ENCODE measurements at places on chromosomes 6 and 20.

DNA sequence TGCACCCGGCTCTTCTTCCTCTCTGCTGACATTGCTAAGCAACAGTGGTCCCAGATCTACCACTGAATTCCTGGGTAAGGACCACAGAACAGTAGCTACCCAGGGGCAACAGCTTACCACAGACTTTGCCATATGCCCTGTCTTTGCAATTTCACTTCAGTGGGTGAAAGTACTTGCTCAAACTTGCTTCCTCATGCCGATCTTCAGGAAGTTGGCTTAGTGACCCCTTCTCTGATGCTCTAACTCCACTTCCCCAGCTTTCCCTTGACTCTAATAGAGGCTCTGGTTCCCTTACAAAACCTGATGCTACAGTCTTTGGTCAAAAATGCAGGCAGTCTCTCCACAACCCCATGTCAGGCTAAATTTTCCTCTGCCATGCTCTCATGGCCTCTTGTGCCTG is 3.3 kb upstream of the TAAR5 start:
- no peak for DNase-seq

DNA sequence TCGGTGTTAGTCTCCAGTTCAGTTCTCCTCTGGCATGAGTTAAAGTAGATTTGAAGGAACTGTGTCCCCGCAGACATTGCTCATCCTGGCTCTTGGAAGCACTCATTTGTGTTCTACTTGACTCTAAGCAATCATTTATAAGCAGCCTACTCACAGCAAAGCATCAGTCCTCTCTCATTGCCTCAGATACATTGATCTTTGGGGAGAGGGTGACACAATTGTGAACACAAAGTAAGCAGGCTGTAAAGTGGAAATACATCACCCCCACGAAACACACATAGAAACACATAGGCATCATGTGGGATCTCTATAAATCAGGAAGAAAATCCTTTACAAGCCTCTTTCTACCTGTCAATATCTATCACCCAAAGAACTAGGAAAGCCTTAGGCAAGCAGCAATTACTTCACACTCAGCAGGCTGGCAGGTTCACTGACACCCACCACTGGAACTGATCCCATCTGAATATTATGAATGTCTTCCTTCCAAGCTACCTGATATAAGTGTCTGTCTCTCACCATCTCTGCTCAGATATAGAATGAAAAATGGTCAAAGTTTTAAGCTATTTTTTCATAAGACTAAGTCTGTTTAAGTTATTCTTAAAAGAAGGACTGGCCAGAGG is 675.8 kb downstream of the HACE1 start:
- DNase-seq = no peak

DNA sequence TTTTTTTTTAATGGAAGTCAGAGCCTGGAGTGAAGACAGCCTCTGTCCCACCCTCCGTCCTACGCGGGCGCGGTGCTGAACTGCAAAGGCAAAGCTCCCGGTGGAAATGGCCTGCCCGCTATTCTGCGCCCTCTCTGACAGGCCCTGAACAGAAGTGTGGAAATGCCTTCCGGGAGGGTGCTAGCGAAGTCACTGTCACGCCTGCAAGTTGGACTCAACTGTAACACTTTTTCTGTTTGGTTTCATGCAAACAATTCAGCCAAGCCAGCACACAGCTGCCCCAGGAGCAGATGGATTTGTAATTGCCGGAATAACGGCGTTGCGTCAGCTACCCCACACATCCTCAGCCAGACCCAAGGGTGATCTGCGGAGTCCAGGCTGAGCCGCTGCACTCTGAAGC is 107.6 kb downstream of the PSMB1 start:
- no peak for DNase-seq

DNA sequence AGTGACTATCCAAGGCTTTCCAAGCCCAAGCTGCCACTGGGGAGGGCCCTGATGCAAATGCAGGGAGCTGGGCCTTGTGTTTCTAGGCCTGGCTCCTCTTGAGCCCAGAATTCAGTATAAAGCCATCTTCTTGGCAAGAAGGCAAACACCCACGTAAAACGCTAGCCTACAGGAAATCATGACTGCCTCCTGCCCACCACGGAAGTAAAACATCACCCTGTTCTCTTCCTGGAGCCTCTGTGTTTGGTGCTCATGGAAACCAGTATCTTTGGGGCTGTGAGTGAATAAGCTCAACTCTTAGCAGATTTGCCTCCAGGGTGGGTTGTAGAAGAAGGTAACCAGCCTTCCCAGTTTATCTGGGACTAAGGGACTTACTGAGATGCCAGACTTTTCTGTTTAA is 271.0 kb downstream of the ZNF217 start:
- DNase-seq = no peak

DNA sequence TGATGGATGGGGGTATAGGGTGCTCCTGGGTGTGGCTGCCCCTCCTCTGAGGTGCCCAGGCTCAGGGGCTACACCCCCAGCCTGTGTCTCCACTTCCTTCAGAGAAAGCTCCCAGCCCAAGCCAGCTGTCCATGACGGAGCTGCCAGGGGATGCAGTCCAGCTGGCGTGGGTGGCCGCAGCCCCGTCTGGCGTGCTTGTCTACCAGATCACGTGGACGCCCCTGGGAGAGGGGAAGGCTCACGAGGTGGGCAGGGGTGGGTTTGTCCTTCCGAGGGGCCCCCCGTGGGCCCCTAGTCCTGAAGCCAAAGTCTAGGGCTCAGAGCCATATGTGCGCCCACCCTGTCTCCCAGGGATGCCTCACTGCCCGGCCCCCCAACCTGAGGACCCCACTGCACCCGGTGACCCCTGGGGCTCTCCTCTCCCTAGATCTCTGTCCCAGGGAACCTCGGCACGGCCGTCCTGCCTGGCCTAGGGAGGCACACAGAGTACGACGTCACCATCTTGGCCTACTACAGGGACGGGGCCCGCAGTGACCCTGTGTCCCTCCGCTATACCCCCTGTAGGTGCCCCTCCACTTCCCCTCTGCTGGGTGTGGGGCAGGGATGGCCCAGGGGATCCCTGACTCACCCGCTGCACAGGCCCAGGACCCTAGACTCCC is 19.8 kb downstream of the COL20A1 start:
- no peak for DNase-seq

GRCh38 chr20:1368448-1369199 is 24.2 kb downstream of the FKBP1A start:
- no peak for DNase-seq

DNA sequence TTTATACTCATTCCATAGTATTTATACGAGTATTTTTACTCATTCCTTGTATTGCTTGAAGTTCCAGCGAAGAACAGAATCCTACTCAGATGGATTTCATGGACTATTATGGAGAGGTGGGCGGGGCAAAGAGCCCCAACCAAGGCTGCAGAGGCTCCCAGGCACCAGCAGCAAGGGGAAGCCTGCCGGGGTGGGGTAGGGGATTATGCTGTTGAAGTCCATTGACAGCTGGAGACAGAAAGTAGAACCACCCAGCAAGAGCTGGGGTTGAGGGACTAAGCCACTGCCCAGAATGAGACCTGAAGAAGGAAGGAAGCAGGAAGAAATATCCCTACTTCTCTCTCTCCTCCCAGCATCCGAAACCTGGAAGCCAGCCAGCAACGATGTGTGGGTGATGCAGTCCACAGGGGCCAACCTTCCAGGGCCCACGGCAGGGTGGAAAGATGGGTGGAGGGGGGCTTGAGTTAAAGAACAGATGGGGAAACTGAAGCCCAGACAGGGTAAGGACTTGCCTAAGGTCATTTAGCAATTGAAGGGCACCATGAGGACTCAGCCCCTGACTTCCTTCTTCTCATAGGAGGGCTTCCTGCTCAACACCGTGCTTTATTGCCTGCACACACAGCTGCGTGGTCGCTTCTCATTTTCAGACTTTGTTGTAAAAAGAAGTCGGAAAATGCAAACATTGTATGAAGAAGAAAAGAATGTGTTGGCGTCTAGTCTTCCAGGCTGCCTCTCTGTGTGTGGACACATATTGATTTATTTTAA is 18.3 kb upstream of the GTSF1L start:
- no peak for DNase-seq

DNA sequence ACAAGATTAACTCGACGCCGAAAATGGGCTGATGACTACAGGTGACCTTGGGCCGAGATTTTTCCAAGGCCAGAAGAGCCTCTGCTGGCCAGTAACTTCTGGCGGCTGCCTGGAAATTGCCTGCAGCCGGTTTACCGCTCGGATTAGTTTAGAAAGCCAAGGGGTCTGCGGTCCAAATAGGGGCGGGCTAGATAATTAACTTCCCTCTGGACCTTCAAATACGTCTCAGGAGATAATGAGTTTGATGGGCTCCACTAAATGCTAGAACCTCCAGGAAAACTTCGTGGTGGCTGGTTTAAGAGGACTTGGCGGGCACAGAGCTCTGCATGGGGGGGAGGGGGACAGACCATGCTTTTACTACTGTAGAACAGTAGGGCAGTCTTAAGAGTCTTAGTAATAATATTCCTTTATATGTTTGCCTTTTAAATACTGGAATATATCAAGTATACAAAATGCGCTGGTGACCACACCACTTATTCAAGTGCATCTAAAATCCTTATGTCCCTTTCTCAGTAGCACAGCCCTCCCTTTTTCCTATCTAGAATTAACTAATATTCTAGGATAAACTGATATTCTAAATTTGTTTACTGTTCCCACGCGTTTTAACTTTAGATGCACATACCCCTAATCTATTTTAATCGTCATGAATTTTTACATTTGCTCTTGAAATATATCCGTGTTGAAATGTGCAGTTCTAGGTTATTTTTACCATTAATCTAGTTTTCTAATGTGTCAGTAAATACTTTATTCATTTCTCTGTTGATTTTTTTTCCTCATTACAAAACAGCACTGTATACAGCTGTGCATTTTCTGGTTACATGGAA is 107.5 kb upstream of the PRSS16 start:
- no peak for DNase-seq

Data from AG09319 (cell line).